Lower lobe of right lung (tissue), 2 donors: ENCODE measurements at places on chromosomes 12 and 14. TPM values are rescaled to one million over a fixed set of nuclear protein-coding genes. Genes with fewer than 3 reads are reported as not detected.

- no peak for DNase-seq
Observed at GRCh38 chr12:52313926-52314325, 7.3 kb downstream of the KRT83 start.

GRCh38 chr12:104063712-104064030 is 660 bp upstream of the HCFC2 start:
- no peak for DNase-seq

- no peak for DNase-seq
Observed at GRCh38 chr12:70549340-70550179, 87.7 kb downstream of the PTPRB start.

DNA sequence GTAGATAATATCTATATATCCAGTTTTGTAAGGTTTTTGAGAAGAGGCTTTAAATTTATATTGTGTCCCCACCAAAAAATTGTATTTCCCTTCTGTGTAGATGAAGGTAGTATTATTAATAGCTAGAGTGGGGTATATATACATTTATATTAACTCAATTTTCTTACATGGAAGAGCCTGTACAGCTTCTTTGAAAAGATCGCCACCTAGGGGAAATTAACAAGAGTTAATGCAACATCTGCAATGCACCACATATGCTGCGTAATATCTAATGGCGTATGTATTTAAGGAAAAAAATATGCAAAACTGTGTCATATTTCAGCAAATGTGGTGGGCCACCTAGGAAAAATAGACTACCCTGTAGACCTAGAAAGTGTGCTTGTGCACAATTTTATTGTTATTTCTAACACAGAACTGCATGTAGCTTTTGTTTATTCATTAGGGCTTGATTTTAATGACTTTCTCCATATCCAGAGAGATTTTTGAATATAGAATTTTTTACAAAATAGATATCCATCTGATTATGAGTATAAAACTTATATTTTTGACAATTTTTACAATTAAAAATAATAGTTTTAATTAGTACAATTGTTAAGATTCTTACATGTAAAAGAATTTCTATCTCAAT is 14.0 kb downstream of the CCER1 start:
- DNase-seq = no peak

DNA sequence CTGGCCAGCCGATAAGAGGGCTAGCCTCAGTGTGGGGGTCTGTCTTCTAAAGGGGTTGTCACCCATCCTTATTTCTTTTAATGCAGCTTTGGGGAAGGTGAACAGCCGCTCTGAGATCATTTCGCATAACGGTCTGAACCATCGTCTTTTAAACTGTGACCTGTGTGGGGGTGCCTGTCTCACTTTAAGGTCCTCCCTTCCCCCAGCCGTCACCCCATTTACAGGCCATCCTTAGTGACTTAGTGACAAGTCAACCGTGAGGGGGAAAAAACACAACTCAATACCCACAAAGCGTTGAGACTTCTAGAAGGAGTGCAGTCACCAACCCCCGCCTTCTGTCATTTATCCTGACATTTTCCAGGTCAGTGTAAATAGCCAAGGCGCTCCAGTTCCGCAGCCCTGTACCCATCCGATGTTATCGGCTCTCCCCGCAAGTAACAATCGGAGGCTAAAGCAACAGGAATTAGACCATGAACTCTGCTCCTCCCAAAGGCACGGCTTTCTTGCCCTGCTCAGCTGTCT is 505 bp upstream of the DENND5B start:
- DNase-seq = no peak

DNA sequence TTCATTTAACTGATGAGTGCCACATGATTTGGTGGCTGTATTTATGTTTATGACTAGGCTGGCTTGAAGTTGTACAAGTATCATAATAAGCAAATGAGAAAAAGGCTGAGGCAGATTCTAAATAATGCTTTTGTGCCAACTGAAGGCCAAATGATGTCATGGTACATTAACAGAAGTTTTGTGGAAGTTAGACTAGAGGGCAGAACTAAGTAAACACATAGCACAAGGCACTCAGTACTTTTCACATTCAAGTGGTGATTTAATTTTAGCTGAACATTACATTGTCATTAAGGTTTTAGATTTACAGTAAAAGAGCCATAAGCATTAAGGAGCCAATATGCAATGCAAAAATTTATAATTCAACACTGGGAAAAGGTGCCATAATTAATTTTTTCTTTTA is 21.1 kb downstream of the PPP1CC start:
- DNase-seq = no peak

DNA sequence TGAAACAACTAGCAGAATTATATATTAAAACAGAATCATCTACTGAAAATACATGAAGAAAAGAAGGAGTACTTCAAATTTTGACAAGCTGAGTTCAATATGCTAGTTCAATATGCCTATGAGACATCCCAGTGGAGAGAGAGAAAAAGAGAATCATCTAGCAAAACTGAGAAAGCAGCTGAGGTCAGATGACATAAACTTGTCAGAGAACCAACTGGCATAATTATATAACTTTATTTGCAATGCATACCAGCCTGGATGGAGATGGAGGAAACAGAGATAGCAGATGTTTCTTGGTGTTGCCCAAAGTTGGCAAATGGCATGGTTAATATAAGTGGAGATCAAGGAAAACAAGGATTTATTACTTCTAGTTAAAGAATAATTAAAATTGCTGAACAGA is 148.7 kb upstream of the PDZRN4 start:
- no peak for DNase-seq

DNA sequence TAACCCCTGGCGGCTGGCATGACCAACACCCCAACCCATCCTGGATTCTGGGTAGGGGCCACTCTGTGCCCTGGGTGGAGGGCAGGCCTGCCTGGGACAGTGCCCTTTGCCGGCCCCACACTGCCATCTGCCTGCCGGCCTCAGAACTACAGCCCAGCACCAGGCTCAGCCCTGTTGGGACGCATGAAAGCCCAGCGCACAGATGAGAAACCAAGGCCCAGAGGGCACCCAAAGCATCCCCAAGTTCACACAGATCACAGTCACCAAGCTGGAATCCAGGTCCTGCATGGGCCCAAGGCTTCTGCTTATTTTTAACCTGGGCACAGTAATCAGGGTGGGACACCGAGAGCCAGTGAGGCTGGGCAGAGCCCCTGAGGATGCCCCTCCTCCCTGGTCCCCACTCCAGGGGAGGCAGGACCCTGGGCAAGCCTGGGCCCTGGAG is 26.2 kb downstream of the RFLNA start:
- DNase-seq = peak; percentile 76

The KLHDC1 gene
- 7.4 TPM for total RNA-seq

The TMTC2 gene
- 31.4 TPM for total RNA-seq

The P3H3 gene
- 7.0 TPM for total RNA-seq
